ENCODE measurements at places on chromosomes 2 and 18. TPM values are rescaled to one million over a fixed set of nuclear protein-coding genes. Genes with fewer than 3 reads are reported as not detected.

- H3K4me3 ChIP-seq: no peak overlapping the region
- H3K4me1 ChIP-seq: peaks cover 28% of the 10 kb centered on the region
- H3K36me3 ChIP-seq: peaks cover 23% of the 10 kb centered on the region
- no peak for DNase-seq
Measured at GRCh38 chr2:109346601-109347228, 217.7 kb downstream of the SH3RF3 start.

IL37 gene
- total RNA-seq: not detected

- peak overlapping the region; percentile 82 for H3K27ac ChIP-seq
- H3K4me3 ChIP-seq: peak overlapping the region; percentile 67
- no peak for DNase-seq
Measured at GRCh38 chr2:218405746-218406208, 6.1 kb downstream of the CTDSP1 start.

SGPP2 gene
- total RNA-seq: 47.4 TPM

DNA sequence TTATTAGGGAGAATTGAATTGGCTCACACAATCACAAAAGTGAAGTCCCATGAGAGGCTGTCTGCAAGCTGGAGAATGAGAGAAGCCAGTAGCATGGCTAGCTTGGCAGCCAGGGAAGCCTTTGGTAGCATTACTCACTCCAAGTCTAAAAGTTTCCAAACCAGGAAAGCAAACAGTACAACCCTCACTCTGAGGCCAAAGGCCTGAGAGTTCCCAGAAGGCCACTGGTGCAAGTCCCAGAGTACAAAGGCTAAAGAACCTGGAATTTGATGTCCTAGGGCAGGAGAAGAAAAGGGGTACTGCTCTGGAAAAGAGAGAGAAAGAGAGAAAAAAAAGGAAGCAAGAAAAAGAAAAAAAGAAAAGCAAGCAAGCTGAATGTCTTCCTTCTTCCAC lies 318.2 kb downstream of the RND3 start:
- DNase-seq: peak; percentile 38
- no peaks in the 10 kb centered on the region for H3K36me3 ChIP-seq
- peaks cover 28% of the 10 kb centered on the region for H3K4me1 ChIP-seq
- no peak overlapping the region for H3K27ac ChIP-seq
- H3K27me3 ChIP-seq: no peaks in the 10 kb centered on the region
- no peak overlapping the region for H3K4me3 ChIP-seq

GRCh38 chr2:121640380-121641316 lies 8.6 kb downstream of the CLASP1 start:
- H3K36me3 ChIP-seq: peaks cover 32% of the 10 kb centered on the region
- peak overlapping the region; percentile 66 for H3K27ac ChIP-seq
- H3K4me1 ChIP-seq: peaks cover 22% of the 10 kb centered on the region

GRCh38 chr2:216410550-216410949 lies 1.7 kb upstream of the SMARCAL1 start:
- H3K36me3 ChIP-seq: peaks cover 8% of the 10 kb centered on the region
- no peak for DNase-seq
- H3K27ac ChIP-seq: no peak overlapping the region
- peaks cover 25% of the 10 kb centered on the region for H3K27me3 ChIP-seq

CYTIP gene
- total RNA-seq: not detected

DNA sequence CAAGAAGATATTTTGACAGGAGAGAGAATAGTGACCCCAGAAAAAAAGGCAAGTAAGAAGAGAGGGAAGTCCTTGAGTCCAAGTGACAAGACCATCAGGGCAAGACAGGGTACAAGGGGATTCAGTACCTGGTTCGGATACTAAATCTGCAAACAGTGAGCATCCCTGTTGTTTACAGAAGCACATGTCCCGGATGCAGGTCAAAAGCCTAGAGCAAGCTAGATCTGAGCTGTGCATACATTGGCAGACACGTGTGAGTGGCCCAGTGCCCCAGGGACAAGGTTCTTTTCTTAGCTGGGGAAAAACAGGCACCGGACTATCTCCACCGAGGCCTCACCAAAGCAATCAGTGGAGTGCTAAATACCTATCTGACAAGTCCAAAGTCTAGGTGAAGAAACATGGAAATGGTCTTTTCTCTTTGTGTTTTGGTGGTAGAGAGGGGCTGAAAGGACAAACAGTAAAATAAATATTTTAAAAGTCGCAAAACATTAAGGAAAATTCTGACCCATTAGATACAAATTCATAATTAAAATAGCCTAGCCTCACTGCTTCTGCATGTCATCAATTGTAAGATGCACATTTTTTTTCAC lies 165.2 kb downstream of the SUCLG1 start:
- no peaks in the 10 kb centered on the region for H3K36me3 ChIP-seq
- H3K4me1 ChIP-seq: peaks cover 12% of the 10 kb centered on the region
- no peak overlapping the region for H3K4me3 ChIP-seq
- no peak overlapping the region for H3K27ac ChIP-seq

DNA sequence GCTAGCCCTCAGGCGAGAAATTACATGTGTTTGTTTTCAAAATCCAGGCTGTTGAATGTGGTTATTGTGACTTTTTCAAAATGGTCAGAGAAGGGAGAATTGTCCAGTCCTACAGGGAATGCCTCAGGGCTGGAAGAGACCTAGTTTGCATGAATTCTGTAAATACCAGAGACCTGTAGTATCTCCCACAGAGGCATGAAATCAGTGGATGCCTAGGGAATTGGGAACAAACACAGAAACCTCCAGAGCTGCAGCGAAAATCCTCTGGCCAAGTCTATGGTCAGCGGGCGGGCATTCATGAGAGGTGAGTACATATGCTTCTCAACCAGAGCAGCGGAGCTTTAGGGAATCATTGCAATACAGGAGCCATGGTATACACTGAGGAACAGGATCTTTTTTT lies 1596.5 kb upstream of the NXPH2 start:
- no peaks in the 10 kb centered on the region for H3K4me1 ChIP-seq
- H3K27me3 ChIP-seq: peaks cover 59% of the 10 kb centered on the region
- no peak overlapping the region for H3K4me3 ChIP-seq
- H3K36me3 ChIP-seq: no peaks in the 10 kb centered on the region

- no peaks in the 10 kb centered on the region for H3K36me3 ChIP-seq
- H3K27me3 ChIP-seq: no peaks in the 10 kb centered on the region
- H3K4me1 ChIP-seq: no peaks in the 10 kb centered on the region
- no peak overlapping the region for H3K27ac ChIP-seq
Measured at GRCh38 chr2:195202163-195202845, 454.7 kb upstream of the SLC39A10 start.

GRCh38 chr2:113985554-113986397 lies 95.9 kb downstream of the ACTR3 start:
- DNase-seq: no peak
- no peak overlapping the region for H3K4me3 ChIP-seq
- H3K27ac ChIP-seq: no peak overlapping the region

GREB1 gene
- total RNA-seq: 2.3 TPM

DNA sequence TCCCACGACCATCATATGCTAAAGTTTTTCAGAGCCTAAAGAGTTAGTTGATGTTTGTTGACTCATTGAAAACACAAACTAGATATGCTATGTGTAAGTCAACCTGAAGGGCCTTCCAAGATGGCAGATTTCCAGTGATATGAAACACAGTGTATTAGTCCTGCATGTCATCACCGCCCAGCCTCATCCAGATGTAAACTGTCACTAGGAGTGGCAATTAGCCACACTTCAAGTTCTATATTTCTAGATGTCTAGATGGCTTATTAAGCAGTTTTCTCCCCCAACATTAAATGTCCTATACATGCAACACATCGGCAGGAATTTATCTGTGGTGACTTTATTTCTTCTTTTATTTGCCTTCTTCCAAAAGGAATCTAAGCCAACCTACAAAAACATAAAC lies 444.1 kb upstream of the SMIM21 start:
- DNase-seq: no peak
- H3K4me1 ChIP-seq: peaks cover 6% of the 10 kb centered on the region
- H3K27me3 ChIP-seq: no peaks in the 10 kb centered on the region
- H3K4me3 ChIP-seq: no peak overlapping the region

GRCh38 chr2:182248362-182248761 lies 178.5 kb downstream of the PDE1A start:
- DNase-seq: no peak
- no peaks in the 10 kb centered on the region for H3K36me3 ChIP-seq
- no peak overlapping the region for H3K27ac ChIP-seq
- no peak overlapping the region for H3K4me3 ChIP-seq

DNA sequence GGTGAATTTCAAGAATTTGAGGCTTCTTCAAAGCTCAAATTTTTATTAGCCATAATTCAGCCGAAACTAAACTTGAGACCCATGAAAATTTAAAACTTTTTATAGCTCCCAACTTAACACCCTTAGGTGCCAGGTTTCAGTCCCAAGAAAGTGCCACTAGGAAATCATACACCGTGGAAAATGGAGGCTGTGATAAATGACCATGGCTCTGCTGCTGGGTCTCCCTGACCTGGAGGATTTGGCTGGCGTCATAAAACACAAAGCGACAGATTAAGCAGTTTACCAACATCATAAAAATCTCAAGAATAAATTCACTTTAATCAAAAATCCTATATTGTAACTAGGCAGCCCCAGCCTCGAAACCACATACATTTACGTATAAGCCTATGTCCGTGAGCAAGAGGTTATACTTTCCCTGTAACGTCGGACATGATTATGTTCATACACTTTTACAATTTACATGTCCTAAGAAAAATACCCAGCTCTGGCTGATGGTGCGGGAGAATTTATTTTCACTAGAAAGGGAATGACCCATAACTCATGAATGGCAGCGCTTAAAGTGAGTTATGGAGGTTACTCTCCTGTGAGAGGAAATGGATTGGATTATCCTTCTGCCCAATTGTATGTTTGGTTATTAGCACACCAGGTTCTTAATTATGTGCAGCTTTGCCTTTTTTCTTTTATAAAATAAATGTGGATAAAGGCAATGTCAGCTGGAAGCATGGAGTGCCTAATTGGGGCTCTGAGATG lies 329.4 kb downstream of the AGPS start:
- H3K4me3 ChIP-seq: no peak overlapping the region
- H3K4me1 ChIP-seq: no peaks in the 10 kb centered on the region
- no peaks in the 10 kb centered on the region for H3K36me3 ChIP-seq
- H3K27me3 ChIP-seq: peaks cover 27% of the 10 kb centered on the region
- no peak for DNase-seq

- no peak for DNase-seq
- H3K36me3 ChIP-seq: no peaks in the 10 kb centered on the region
- H3K4me3 ChIP-seq: no peak overlapping the region
- H3K27me3 ChIP-seq: no peaks in the 10 kb centered on the region
- H3K4me1 ChIP-seq: no peaks in the 10 kb centered on the region
Measured at GRCh38 chr2:50875561-50875960, 156.4 kb downstream of the NRXN1 start.

GRCh38 chr2:69933839-69934613 lies 19.1 kb downstream of the MXD1 start:
- H3K36me3 ChIP-seq: peaks cover 69% of the 10 kb centered on the region
- H3K4me1 ChIP-seq: peaks cover 21% of the 10 kb centered on the region
- H3K27me3 ChIP-seq: no peaks in the 10 kb centered on the region
- peak; percentile 65 for DNase-seq

- peaks cover 26% of the 10 kb centered on the region for H3K4me1 ChIP-seq
- H3K27ac ChIP-seq: no peak overlapping the region
- no peaks in the 10 kb centered on the region for H3K27me3 ChIP-seq
- DNase-seq: no peak
Measured at GRCh38 chr2:112819081-112819480, 17.5 kb downstream of the IL1B start.

CD207 gene
- not detected for total RNA-seq

- H3K4me3 ChIP-seq: no peak overlapping the region
- peaks cover 6% of the 10 kb centered on the region for H3K36me3 ChIP-seq
- H3K27ac ChIP-seq: no peak overlapping the region
- H3K27me3 ChIP-seq: no peaks in the 10 kb centered on the region
- DNase-seq: no peak
Measured at GRCh38 chr2:112787729-112788393, 3.6 kb upstream of the IL1A start.

DNA sequence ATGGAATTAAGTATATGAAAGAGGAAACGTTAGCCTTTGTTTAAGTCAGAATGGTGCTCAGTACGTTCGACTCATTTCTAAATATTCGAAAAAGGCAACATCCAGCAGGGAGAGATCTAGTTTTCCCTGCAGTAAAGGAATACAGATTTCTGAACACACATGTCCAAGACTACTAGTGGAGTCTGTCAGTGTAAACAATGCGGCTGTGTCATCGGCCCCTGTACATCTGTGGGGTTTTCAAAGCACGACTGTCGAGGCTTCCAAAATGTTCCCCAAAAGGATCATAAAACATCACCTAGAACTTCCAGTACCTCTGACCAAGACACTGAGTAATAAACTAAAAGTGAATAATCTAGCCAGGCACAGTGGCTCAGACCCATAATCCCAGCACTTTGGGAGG lies 112.8 kb downstream of the ZNF516 start:
- H3K4me1 ChIP-seq: no peaks in the 10 kb centered on the region
- peaks cover 9% of the 10 kb centered on the region for H3K36me3 ChIP-seq

GRCh38 chr18:35127201-35127600 lies 86.0 kb downstream of the MAPRE2 start:
- DNase-seq: peak; percentile 8
- H3K4me3 ChIP-seq: no peak overlapping the region
- no peaks in the 10 kb centered on the region for H3K27me3 ChIP-seq
- no peak overlapping the region for H3K27ac ChIP-seq

DNA sequence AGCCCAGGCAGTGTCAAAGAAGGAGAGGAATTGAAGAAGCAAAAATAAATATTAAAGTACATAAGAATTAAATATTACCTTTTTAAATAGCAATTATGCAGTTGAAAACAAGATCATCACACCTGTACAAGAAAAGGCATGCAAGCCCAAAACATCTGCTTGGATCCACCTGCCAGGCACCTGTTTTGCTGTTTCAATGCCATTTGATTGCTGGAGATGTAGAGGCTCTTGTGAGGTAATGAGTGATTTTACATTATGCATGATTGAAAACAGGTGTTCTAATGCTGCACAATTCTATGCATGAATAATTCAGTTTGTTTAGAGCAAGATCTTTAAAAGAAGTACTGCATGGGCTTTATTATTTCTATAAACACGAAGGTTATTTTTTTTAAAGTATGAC lies 700.6 kb upstream of the ZEB2 start:
- DNase-seq: no peak
- H3K36me3 ChIP-seq: no peaks in the 10 kb centered on the region
- H3K27me3 ChIP-seq: no peaks in the 10 kb centered on the region
- no peak overlapping the region for H3K4me3 ChIP-seq
- H3K4me1 ChIP-seq: no peaks in the 10 kb centered on the region

GRCh38 chr2:194060269-194060668 lies 1596.8 kb upstream of the SLC39A10 start:
- no peak overlapping the region for H3K27ac ChIP-seq
- no peaks in the 10 kb centered on the region for H3K27me3 ChIP-seq
- DNase-seq: no peak
- no peaks in the 10 kb centered on the region for H3K4me1 ChIP-seq
- H3K4me3 ChIP-seq: no peak overlapping the region
- H3K36me3 ChIP-seq: no peaks in the 10 kb centered on the region

FBXO15 gene
- 0.79 TPM for total RNA-seq

GRCh38 chr2:138183705-138184104 lies 219.4 kb downstream of the HNMT start:
- no peaks in the 10 kb centered on the region for H3K4me1 ChIP-seq
- no peak overlapping the region for H3K4me3 ChIP-seq
- H3K27me3 ChIP-seq: no peaks in the 10 kb centered on the region
- H3K36me3 ChIP-seq: no peaks in the 10 kb centered on the region
- DNase-seq: no peak
